Stimulated activated CD4-positive, alpha-beta T cell treated with anti-CD3 and anti-CD28 coated beads, Interleukin-4, amount 100 ng/mL, for 24 hours (primary cell): ENCODE measurements at places on chromosomes 5 and 9.

GRCh38 chr5:12320331-12320730 is 416.1 kb upstream of the CTNND2 start:
- DNase-seq, result no peak

- DNase-seq, result no peak
Observed at GRCh38 chr9:122029898-122030297, 63.2 kb downstream of the TTLL11 start.

GRCh38 chr9:120916991-120917880 is 9.4 kb downstream of the TRAF1 start:
- DNase-seq, result no peak

DNA sequence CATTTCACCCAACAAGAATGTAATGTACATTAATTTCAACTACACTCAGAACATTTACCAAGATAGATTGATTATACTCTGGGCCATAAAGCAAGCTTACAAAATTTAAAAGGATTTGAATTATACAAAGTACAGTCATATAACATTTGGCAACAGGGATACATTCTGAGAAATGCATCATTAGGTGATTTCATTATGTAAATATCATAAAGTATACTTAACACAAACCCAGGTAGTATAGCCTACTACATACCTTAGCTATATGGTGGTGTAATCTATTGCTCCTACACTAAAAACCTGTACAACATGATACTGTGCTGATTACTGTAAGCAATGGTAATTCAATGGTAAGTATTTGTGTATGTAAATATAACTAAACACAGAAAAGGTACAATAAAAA is 202.9 kb downstream of the MPDZ start:
- DNase-seq, result no peak

DNA sequence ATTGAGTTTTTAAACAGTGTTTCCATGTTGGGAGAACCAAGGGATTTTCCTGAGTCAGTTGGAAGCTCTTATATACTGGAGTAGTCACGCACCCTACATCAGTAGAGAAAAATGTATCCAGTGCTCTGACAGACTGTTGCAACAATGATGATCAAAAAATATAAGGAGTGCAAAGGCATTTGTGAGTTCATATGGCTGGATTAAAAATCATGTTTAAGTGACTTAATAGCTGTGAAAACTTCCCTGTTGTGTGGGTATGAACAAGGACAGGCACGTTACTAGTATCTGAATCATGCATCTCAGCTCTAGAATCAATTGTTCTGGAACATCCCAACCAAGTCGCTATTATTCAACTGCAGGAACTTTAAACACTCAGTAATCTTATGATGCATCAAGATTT is 229.7 kb downstream of the ROR2 start:
- no peak for DNase-seq

DNA sequence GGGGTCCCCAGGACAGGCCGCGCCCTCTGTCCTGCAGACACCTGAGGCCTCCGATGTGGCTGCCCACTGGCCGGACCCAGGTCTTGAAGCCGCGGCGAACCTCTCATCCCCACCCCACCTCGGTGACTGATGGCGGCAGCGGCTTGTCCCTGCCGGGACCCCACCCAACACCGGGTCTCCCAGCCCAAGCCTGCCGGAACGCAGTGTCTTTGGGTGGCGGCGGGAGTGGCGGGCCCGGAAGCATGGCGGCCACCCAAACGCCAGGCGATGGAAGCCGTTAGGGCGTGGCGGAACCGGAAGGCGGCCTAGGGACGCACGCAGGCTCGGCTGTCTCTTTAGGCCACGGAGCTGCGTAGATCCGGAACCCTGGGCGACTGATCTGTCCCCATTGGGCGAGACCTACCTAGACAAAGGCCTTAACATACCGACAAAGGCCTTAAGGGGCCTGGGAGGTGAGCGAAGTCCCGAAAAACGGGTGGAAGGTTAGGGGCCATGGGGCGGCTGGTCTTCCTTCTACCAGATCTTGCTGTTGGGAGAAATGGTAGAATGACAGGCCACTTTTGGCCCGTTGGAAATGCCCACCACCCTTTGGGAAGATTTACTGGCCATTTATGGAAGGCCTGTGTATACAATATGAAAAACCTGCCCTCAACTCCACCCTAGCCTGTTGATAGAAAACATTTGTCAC is 94.6 kb upstream of the SMC2 start:
- DNase-seq, result no peak

DNA sequence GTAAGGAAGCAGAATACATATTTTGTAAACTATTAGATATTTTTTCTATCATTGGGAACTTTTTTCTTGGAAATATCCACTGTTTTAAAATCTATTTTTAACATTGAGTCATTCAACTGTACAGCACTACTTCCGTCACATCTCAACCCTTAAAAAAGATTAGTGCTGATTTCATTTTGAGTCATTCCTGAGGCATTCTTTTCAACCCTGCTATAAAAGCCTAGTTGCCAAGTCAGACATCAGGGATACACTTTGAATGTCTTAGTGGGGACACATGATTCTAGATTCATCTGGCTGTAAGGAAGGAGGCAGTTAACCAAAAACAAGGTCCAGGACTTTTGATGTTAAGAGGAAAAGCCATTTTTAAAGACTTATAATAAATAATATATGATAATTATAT is 160.9 kb downstream of the GIN1 start:
- no peak for DNase-seq

GRCh38 chr5:149403923-149404745 is 25.0 kb upstream of the IL17B start:
- no peak for DNase-seq

DNA sequence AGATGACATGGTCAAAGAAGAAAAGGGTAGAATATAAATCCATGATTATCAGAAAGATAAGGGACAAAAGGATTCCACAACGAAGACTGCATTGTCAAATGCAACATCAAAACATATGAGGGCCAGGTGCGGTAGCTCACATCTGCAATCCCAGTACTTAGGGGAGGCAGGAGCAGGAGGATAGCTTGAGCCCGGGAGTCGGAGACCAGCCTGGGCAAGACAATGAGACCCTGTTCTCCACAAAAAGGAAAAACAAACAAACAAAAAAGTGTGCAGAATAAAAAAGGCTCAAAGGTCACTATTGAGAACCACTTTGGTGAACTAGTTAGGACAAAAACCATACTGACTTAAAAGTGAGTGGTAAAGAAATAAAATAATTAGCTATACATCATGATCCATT is 60.2 kb upstream of the NR5A1 start:
- no peak for DNase-seq

DNA sequence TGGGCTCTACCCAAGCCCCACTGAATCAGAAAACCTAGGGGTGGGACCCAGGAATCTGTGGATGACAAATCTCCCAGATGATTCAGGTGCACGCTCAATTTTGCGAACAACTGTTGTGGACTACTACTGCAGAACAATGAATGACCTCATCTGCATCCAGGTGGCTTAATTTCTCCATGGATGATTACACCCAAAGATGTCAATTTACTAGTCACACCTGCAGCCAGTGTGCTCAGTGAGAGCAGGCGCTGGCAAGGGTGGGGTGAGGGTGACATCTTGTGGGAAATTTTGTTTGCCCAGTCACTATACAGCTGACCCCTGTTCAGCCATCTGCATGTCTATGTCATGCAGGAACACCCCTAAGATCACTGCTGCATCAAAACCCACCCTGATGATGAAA is 118.2 kb downstream of the ENTREP1 start:
- no peak for DNase-seq

- no peak for DNase-seq
Observed at GRCh38 chr5:131610198-131611063, 24.6 kb downstream of the RAPGEF6 start.
